ENCODE measurements at places on chromosomes 2 and 18.
A peak's percentile ranks its signal among the peaks of the same experiment; 100 is the strongest.

DNA sequence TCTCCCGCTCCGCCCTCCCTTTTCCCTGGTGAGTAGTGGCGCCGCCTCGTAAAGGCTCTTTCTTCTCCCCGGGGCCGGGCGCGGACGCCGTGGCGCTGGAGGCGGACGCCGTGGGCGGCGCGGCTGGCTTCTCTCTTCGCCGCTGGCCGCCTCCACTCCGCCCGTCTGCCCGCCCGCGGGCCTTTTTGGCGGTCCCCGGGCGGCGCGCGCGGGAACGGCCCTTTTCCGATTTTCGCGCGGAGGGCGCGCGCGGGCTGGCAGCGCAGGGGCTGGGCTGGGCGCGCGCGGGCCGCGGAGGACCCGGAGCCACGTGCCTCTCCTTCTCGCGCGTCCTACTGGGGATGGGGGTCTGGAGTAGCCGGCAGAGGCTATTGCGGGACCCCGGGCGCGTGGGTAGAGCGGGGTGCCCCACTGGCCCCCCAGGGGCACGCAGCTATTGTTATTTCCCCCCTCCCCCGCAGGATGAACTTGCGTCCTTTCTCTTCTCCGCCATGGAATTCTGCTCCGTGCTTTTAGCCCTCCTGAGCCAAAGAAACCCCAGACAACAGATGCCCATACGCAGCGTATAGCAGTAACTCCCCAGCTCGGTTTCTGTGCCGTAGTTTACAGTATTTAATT is 472 bp downstream of the SLC20A1 start:
- no peak for DNase-seq
- H3K27me3 ChIP-seq: no peaks in the 10 kb centered on the region
- H3K4me3 ChIP-seq: peak overlapping the region; percentile 94
- H3K4me1 ChIP-seq: peaks cover 8% of the 10 kb centered on the region
- peak overlapping the region; percentile 90 for H3K27ac ChIP-seq
- H3K36me3 ChIP-seq: peaks cover 15% of the 10 kb centered on the region

GRCh38 chr18:27274901-27275300 is 89.8 kb upstream of the CHST9 start:
- no peak overlapping the region for H3K4me3 ChIP-seq
- H3K36me3 ChIP-seq: no peaks in the 10 kb centered on the region
- no peak overlapping the region for H3K27ac ChIP-seq
- DNase-seq: no peak
- no peaks in the 10 kb centered on the region for H3K27me3 ChIP-seq
- no peaks in the 10 kb centered on the region for H3K4me1 ChIP-seq

DNA sequence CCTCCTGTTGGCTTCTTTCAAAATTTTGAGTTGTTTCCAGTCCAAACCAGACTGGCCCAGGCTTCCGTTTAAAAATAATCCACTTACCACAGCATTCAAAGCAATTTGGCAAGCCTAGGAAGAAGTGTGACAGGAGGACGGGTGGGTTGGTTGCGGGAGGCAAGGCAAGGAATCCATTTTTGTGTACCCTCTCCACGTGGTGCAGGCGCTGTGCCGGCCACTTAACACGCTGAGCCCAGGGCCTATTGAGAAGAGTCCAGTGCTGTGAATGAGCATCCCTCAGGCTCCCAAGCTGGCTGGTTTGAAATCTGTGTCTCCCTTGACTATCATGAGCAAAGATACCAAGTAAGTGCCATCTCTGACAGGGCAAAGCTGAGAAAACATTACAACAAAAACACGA is 160.9 kb downstream of the NCKAP5 start:
- H3K36me3 ChIP-seq: no peaks in the 10 kb centered on the region
- H3K27ac ChIP-seq: no peak overlapping the region
- no peak for DNase-seq
- no peaks in the 10 kb centered on the region for H3K4me1 ChIP-seq
- H3K4me3 ChIP-seq: no peak overlapping the region

DNA sequence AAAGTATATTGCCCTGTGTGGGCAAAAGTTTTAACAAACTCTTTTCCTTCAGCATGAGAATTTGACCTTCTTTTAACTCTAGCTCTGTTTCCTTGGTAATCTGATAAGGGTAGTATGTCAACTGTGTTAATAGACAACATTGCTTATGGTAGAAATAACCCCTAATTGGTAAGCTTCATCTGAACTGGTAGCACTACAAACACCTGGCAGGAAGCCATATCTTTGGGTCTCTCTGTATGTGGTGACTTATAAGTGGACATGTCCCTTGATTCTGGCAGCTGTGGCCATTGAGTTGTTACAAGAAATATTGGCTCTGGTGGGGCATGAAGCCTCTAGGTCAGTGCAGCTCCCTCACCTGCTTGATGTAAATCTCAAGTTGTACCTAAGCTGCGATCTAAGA is 46.9 kb downstream of the MBD5 start:
- no peak overlapping the region for H3K4me3 ChIP-seq
- no peak for DNase-seq
- no peaks in the 10 kb centered on the region for H3K27me3 ChIP-seq
- H3K36me3 ChIP-seq: no peaks in the 10 kb centered on the region
- peaks cover 8% of the 10 kb centered on the region for H3K4me1 ChIP-seq

- H3K27ac ChIP-seq: no peak overlapping the region
- H3K4me3 ChIP-seq: no peak overlapping the region
- no peaks in the 10 kb centered on the region for H3K27me3 ChIP-seq
Measured at GRCh38 chr2:223549215-223549614, 52.9 kb downstream of the SCG2 start.

DNA sequence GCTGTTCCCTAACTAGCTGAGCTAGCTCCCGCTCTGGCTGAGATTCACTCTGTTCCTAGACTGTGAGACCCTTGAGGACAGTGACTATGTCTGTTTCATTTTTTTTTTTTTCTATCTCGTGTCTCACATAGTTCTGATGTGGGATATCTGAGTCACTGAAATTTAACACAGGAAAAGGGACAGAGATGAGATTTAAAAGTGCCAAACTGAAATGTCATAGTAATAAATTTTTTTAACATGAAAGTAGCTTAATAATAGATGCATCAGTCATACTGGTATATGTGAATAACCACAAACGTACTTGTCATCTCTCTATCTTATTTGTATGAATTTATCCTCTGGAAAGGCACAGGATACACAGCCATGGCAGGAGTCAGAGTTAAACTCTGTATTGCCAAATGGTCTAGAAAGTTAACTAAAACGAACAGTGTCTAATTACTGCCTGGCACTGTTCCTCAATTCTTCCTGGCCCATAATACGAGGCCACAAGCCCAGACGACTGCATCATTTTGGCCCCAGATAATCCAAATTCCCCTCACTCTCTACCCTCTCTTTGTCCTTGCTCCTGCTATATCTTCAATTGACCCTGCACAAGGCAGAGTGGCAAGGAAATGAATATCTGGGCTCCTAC is 87.5 kb downstream of the SATB2 start:
- no peak overlapping the region for H3K27ac ChIP-seq
- no peaks in the 10 kb centered on the region for H3K4me1 ChIP-seq
- H3K4me3 ChIP-seq: no peak overlapping the region
- no peak for DNase-seq
- H3K27me3 ChIP-seq: no peaks in the 10 kb centered on the region
- no peaks in the 10 kb centered on the region for H3K36me3 ChIP-seq

DNA sequence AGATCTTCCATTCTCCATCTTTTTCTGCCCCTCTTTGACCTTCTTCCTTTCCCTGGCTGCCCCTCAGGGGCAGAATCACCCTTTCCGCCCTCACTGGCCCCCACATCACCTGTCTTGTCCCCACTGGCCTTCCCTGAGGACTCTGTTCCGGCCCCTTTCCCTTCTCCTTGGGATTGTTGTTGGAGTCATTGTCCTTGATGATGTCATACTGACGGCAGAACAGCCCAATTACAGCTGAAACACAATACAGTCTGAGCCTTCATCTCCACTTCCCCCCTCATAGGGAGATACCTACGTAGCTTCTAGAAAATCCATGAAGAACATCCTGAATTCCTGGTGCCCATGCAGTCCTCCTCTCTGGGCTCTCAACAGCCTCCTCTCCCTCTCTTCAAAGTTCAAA is 2.4 kb downstream of the FNDC4 start:
- H3K27me3 ChIP-seq: peaks cover 10% of the 10 kb centered on the region
- H3K4me1 ChIP-seq: no peaks in the 10 kb centered on the region
- no peaks in the 10 kb centered on the region for H3K36me3 ChIP-seq
- H3K4me3 ChIP-seq: no peak overlapping the region
- no peak overlapping the region for H3K27ac ChIP-seq

Data from cardiac muscle cell (in vitro differentiated cells and primary cell).